Stimulated activated CD8-positive, alpha-beta memory T cell treated with anti-CD3 and anti-CD28 coated beads, Interleukin-4, amount 100 ng/mL, for 4 hours (primary cell): ENCODE measurements at places on chromosomes 11 and 22.

- no peak for DNase-seq
Measured at GRCh38 chr11:19389787-19390303, 149.1 kb upstream of the E2F8 start.

DNA sequence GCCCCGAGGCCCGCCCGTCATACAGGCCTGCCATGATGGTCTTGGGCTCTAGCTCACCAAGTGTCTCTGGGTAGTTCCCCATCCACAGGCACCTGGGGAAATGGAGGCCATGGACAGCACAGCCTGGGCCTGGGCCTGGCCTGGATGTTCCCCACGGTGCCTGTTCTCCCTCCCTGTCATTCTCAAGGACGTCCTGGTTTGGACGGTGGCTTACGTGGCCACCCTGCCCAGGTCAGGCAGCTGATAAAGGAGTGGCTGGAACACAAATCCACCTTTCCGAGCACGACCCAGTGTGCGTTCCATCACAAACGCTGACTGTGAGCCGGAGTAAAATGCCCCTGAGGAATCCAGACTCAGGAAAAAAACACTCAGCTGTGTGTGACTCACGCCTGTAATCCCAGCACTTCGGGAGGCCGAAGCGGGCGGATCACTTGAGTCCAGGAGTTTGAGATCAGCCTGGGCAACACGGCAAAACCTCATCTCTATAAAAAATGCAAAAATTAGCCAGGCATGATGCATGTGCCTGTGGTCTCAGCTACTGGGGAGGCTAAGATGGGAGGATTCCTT lies 41.2 kb upstream of the TESMIN start:
- DNase-seq, result no peak

DNA sequence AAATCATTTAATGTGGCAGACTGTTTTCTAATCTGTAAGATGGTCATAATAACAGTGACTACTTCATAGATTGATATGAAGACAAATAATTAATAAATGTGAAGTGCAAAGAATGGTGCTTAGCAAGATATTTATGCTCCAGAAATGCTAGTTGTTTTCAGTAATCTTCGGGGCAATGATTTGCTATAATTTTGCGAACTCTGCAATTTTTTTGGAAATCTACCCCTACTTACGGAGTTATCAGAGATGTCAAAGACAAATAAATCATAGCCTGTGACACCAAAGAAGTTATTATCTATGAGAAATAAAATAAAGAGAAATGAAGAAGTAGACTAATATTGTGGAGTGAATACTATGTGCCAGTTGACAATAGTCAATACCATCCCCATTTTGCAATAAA lies 634.1 kb upstream of the LRRC4C start:
- no peak for DNase-seq

DNA sequence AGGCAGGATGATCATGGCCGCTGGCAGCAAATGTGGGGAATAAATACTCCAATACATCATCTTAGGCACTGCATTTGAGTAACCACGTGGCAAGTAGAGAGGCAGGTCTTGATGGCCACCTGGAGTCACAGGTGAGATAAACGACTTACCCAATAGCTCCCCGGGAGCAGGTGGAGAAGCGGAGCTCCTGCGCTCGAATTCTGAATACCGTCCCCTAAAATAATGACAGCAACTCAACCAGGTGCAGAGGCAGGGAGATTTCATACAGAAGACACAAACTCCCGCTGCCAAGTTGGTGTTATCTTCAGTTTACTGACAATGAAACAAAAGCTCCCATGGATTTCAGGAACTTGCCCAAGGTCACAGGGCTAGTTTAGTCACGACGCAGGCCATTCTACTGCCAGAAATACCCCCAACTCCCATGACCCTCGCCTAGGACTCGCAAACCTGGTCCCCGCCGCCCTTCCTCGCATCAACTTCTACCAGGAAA lies 437 bp downstream of the SLC43A3 start:
- no peak for DNase-seq

- no peak for DNase-seq
Measured at GRCh38 chr11:66111158-66111557, 41.1 kb downstream of the PACS1 start.

DNA sequence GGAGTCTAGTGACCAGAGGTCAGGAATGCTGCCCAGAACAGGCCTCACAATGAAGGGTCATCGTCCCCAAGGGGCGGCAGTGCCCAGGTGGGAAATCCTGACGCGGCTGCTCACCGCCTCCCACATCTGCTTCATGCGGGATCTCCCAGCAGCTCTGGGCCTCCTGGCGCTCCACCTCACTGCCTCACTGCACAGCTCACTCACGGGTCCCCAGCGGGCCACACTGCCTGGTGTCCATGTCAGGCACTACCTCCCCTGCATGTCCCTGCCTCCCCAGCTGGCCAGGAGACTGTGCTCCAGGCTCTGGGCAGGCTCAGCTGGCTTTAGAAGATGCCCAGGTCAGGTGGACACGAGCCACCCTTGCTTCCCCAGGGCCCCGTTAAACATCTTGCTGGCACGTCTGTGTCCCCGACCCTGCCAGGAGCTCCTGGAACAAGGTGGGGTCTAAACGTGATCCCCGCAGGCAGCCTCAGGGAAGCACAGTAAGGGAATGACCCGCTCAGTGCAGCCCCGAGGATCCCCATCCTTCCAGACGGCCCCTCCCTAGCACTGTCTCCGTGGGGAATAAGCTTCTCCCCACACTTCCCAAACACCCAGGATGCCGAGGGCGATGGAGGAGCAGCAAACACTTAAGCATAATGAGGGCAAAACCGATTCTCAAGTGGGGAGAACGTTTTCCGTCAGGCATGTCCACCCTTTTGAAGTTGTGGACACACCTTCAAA lies 93.2 kb downstream of the TRMU start:
- DNase-seq, result no peak

DNA sequence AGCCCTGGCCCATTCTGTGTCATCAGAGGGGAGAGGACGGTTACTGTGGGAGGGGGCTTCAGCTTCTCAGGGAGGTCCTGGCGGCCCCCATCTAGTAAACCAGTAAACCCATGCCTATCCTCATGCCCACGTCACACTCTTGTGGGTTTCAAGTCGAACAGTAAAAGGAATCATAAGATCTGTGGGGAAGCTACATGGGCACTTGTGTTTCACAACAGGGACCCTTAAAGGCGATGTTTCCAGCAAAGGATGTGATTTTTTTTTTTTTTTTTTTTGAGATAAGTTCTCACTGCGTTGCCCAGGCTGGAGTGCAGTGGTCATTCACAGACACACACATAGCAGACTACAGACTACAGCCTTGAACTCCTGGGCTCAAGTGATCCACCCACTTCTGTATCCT lies 9.2 kb upstream of the PARVG start:
- no peak for DNase-seq

DNA sequence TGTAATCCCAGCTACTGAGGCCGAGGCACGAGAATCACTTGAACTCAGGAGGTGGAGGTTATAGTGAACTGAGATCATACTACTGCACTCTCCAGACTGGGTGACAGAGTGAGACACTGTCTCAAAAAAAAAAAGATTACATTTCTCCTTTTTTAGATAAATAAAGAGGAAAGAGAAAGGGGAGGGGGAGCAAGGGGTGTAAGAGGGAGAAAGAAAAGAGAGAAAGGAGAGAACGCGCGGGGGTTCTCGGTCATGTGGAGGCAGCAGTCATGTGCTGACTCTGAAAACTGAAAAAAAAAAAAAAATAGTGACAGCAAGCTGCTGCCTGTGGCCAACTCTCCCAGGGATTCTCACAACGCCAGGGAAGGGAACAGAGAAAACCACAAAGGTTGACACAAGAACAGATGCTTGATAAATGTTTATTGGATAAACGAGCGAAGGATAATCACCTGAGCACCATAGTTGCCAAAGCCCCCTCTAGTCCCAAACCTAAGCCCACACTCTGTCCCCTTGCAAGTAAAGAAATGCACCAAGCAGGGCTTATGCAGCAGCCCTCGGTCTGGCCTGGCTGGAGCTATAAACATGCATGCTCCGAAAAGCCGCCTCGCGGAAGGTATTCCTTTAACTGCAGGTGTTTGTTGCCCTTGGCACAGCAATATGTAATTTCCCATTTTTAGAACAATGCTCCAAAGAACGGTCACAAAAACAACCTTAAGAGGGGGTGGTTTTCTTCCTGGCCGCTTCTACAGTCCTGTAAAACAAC lies 14.5 kb downstream of the SCGB1A1 start:
- DNase-seq, result no peak

DNA sequence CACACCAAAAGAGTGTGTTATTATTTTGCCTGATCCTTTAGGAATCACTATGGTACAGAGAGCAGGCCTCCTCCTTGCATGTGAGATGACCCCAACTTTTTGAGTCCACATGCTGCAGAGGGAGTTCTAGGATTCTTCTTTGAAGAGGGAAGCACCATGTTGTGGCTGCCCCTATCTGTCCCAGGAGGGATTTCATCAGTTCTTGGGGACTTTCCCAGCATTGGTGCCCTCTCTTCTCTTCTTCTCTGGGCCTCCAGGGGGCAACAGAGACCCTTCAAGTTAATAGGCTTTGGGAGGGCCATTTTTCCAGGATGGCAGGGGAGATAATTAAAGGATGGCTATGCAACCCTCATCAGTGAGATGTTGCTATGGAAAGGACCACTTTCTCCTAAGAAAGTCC lies 3.6 kb downstream of the MMP1 start:
- no peak for DNase-seq

GRCh38 chr22:24986816-24987215 lies 34.3 kb downstream of the KIAA1671 start:
- no peak for DNase-seq

DNA sequence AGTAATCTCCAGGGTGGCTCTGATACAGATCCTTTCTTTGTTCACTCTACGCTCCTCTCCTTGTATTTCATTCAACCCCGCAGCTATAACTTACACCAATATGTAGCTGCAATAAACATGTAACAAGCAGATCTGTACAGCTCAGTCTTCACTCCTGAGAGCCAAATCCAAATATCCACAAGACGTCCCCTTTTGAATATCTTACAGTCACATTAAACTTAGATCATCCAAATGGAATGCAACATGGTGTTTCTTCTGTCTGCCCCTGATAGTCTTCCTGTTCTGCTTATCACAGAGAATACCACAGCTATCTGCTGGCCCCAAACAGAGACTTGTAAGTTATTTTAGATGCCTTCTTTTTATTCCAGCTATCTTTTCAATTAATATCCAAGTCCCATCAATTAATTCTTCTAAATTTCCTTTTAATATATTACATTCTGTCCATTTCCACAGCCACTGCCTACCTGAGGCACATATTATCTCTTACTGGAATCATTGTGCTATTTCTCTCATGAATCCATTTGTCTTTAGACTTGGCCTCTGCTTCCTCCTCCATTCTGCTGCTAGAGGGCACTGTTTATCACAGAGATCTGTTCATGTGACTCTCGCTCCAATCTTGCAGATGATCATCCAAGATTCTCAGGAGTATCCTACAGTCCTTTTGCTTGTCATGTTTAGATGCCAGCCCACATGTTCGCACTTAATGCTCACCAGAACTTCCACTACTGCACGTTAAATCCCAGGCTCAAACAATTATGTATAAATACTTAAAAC lies 908.6 kb downstream of the NTM start:
- DNase-seq, result no peak

- DNase-seq, result no peak
Measured at GRCh38 chr11:125504580-125504979, 8.5 kb upstream of the FEZ1 start.

DNA sequence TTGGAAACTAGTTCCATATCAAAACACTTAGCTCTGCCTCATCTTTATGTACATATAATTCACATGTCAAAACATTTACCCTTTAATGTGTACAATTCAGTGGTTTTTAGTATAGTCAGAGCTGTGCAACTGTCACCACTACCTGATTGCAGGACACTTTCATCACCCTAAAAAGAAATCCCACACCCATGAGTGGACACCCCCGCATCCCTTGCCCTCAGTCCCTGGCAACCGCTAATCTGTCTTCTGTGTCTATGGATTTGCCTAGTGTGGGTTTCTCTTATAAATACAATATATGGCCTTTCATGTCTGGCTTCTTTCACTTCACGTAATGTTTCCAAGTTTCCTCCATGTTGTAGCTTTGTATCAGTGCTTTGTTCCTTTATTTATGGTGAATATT lies 8.6 kb upstream of the EMID1 start:
- DNase-seq, result no peak

- DNase-seq, result no peak
Measured at GRCh38 chr22:24592058-24592850, 619 bp downstream of the LRRC75B start.

DNA sequence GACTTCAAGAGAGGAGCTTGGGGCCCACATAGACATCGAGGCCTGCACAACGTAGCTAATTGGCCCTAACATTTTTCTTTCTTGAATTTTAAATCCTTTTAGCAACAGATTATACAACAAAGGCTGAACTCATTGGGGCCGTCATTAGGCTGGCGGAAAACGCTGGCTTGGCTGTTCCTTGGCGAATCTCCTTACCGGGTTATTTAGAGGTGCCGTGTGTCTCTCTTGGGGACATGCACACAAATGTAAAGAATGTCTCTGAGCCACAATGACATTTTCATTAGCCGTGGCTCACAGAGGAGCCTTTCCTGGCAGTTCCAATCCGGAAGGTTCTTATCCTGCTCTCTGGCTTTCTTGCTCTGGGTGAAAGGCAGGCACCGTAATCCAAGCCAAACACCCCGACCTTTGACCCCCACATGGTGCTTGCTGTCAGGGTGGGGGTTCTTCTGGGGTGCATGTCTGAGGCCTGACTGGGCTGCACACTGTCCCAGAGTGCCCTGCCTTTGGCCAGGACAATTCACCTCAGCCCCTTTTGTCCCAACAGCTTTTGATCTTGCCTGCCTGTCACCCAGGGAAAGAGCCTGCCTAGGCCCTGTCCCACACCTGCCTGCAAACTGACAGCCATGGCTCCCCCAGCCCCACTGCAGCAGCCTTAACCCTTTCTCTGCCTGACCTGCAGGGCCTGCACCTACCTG lies 9.2 kb upstream of the FGF3 start:
- no peak for DNase-seq

DNA sequence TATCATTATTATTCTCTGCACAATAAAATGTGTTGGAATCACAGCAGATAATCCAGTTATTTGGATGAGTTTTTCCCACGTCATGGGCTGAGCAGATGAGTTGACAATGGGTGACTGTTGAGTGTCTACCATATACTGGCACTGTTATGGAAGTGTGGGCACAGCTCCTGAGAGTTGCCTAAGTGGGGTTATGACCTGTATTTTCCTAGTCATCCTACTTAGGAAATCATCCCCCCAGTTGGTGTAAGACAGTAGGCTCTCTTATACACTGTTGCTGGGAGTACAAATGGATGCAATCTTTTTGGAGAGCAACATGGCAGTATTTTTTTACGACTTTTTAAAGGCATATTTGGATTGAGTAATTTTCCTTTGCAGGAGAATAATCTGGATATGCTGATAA lies 66.4 kb downstream of the TRAF6 start:
- no peak for DNase-seq

- DNase-seq, result no peak
Measured at GRCh38 chr11:108512708-108513107, 14.5 kb upstream of the POGLUT3 start.

DNA sequence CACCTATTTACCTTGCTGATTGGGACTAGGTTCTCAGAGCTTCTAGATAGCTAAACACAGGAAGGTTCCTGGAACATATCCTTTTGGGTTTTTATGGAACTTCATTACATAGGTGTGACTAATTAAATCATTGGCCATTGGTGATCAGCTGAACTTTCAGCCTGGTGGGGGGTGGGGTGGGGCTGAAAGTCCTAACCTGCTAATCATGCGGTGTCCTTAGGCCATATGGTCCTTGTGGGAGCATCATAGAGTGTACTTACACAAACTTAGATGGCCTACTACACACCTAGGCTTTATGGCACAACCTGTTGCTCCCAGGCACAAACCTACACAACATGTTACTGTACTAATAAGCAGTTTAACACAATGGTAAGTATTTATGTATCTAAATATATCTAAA lies 8.6 kb upstream of the SELENOH start:
- DNase-seq, result no peak

- DNase-seq, result no peak
Measured at GRCh38 chr11:2825261-2825888, 60.2 kb downstream of the CDKN1C start.
